Right lobe of liver (tissue), 6 donors: ENCODE measurements at places on chromosomes 5 and 9. TPM values are rescaled to one million over a fixed set of nuclear protein-coding genes. Genes with fewer than 3 reads are reported as not detected.
A peak's percentile ranks its signal among the peaks of the same experiment; 100 is the strongest.

GRCh38 chr5:1330847-1331831, 13.8 kb downstream of the CLPTM1L start:
- H3K27me3 ChIP-seq: no peaks in the 10 kb centered on the region
- DNase-seq: no peak
- peaks cover 3% of the 10 kb centered on the region for H3K4me1 ChIP-seq
- no peaks in the 10 kb centered on the region for H3K36me3 ChIP-seq

GRCh38 chr9:33619666-33620404, 95.8 kb downstream of the ANKRD18B start:
- no peak overlapping the region for H3K27ac ChIP-seq
- H3K4me3 ChIP-seq: no peak overlapping the region

DNA sequence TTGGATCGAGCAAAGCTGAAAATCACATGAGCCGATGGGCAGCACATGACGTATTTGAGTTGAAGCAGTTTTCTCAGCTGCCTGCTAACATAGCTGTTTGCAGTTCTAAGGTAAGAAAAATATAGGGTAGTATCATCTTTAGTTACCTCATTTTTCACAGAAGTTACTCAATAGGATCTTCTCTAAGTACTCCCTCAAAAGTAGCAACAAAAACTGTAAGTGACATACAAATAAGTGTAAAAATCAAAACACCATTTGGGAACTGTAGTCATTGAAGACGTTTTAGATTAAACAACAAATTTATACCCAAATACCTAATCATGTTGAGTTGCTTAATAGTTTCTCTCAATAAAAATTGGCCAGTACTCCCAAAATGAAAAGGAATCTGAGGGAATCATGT, 102.6 kb downstream of the ERCC6L2 start:
- H3K27ac ChIP-seq: no peak overlapping the region
- no peaks in the 10 kb centered on the region for H3K27me3 ChIP-seq
- no peaks in the 10 kb centered on the region for H3K36me3 ChIP-seq
- H3K4me3 ChIP-seq: no peak overlapping the region

DNA sequence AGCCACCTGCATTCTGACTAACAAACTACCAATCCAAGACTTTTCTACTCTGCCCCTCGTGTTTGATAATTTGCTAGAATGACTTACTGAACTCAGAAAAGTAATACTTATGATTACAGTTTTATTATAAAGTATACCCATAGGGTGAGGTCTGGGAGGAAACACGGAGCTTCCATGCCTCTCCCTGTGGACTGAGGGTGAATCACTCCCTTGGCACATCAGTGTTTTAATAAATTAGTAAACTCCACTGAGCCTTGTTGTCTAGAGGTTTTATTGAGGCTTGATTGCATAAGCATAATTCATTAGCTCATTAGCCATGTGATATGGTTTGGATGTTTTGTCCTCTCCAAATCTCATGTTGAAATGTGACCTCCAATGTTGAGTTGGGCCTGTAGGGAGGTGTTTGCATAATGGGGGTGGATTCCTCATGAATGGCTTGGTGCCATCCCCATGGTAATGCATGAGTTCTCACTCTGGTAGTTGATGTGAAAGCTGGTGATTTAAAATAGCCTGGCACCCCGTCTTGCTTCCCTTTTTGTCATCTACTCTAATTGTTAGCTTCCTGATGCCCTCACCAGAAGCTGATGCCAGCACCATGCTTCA, 233.6 kb upstream of the TRPC7 start:
- no peak overlapping the region for H3K27ac ChIP-seq
- H3K4me1 ChIP-seq: no peaks in the 10 kb centered on the region
- H3K4me3 ChIP-seq: no peak overlapping the region
- H3K36me3 ChIP-seq: no peaks in the 10 kb centered on the region

DNA sequence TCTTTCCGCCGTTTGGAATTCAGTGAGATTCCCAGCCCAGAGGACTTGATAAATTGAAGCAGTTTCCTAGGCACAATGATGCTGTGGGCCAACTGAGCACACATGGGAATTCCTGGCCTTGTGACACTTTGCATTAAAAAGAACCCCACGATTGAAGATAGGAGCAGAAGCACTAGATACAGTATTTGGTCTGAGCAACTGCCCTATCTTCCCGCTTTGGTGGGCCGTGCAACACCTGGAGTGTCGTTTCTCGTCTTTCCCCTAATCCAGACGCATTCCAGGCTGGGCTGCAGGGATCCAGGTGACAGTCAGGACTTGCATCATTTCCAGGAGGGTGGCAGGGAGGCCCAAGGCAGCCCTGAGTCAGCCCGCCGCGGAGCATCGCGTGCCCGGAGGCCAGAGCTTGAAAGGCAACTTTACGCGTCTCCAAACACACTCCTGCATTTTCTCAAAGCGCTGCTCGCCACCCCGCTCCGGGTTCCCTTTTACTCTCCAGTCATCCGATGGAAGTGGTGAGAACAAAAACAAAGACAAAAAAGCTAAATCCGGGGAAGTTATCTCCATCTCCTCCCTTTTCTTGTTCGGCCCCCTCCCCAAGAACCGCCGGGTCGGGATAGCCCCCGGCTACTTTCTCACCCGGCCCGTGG, 753 bp upstream of the STC2 start:
- H3K27me3 ChIP-seq: peaks cover 17% of the 10 kb centered on the region
- peak overlapping the region; percentile 39 for H3K4me3 ChIP-seq
- H3K36me3 ChIP-seq: no peaks in the 10 kb centered on the region
- no peaks in the 10 kb centered on the region for H3K4me1 ChIP-seq
- no peak for DNase-seq

DNA sequence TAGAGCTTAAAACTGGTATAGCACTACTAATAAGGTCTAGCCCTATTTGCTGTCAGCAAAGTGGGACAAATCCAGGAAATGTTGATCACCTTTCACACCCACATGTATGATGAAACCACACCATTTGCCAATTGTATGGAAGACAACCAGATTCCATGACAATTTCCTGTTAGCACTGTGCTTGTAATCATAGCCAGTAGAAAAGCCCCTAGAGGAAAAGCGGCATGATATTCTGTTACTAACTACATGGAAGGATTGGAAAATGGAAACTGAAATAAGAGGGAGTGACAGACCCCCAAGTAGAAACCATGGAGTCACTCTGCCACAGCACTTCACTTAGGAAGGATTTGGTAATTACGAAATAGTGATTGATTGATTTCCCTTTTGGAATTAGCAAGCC, 923 bp downstream of the SPATA6L start:
- H3K27ac ChIP-seq: peak overlapping the region; percentile 92
- H3K27me3 ChIP-seq: no peaks in the 10 kb centered on the region
- peaks cover 33% of the 10 kb centered on the region for H3K4me1 ChIP-seq
- no peak for DNase-seq

GRCh38 chr9:124353811-124354274, 61.4 kb downstream of the PSMB7 start:
- no peak for DNase-seq
- no peak overlapping the region for H3K27ac ChIP-seq
- peaks cover 48% of the 10 kb centered on the region for H3K36me3 ChIP-seq
- peaks cover 2% of the 10 kb centered on the region for H3K4me1 ChIP-seq
- H3K27me3 ChIP-seq: no peaks in the 10 kb centered on the region

GRCh38 chr5:109705596-109705995, 15.9 kb downstream of the MAN2A1 start:
- no peaks in the 10 kb centered on the region for H3K27me3 ChIP-seq
- DNase-seq: no peak
- no peaks in the 10 kb centered on the region for H3K36me3 ChIP-seq
- H3K4me1 ChIP-seq: peaks cover 34% of the 10 kb centered on the region
- H3K27ac ChIP-seq: no peak overlapping the region

DNA sequence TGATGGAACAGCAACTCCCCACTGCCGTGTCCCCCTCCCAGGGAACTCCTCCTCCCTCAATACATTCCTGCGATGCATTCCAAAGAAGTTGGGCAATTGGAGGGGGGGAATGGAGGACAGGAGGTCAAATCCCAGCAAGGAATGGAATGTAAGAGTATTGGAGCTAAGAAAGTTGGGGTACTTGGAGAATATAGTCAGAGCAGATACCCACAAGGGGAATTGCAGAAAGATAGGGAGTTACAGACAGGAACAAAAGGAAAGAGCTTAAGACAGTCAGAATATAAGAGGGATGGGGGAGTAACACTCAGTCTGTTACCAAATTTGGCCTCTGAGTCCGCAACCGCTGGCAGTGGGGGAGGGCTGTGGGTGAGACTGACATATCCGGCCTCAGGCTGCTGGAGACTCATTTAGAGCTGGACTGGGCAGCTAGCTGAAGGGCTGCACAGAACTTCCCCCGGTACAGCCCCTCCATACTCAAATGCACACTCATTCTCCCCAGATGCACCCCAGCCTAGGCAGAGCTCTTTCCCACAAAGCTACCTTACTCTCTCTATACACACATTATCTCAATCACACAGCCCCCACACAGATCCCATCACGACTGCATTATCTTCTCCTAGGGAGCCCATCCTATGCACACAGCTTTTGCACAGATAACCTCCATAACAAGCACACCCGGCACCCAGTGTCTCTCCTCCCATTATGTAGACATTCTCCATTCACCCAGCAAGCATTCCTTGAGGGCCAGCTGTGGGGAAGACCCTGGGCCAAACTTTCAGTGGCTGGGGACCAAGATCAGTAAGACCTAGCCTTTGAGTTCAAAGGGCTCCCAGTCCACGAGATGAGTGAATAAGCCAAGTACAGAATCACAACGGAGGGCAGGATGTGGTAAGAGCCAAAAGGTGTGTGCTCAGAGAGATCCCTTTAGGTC, 3.7 kb downstream of the TLN1 start:
- no peaks in the 10 kb centered on the region for H3K27me3 ChIP-seq
- peak overlapping the region; percentile 70 for H3K4me3 ChIP-seq
- peak; percentile 76 for DNase-seq
- H3K4me1 ChIP-seq: peaks cover 39% of the 10 kb centered on the region

GRCh38 chr5:61651195-61651594, 319.1 kb downstream of the ZSWIM6 start:
- no peak overlapping the region for H3K4me3 ChIP-seq
- no peaks in the 10 kb centered on the region for H3K36me3 ChIP-seq
- H3K4me1 ChIP-seq: peaks cover 12% of the 10 kb centered on the region
- no peak for DNase-seq
- no peaks in the 10 kb centered on the region for H3K27me3 ChIP-seq
- H3K27ac ChIP-seq: no peak overlapping the region

GRCh38 chr5:102922799-102923477, 167.8 kb downstream of the PAM start:
- no peak overlapping the region for H3K27ac ChIP-seq
- no peaks in the 10 kb centered on the region for H3K27me3 ChIP-seq
- no peaks in the 10 kb centered on the region for H3K36me3 ChIP-seq
- no peaks in the 10 kb centered on the region for H3K4me1 ChIP-seq
- DNase-seq: no peak

- DNase-seq: no peak
- H3K27me3 ChIP-seq: no peaks in the 10 kb centered on the region
- H3K27ac ChIP-seq: no peak overlapping the region
- H3K4me3 ChIP-seq: no peak overlapping the region
- no peaks in the 10 kb centered on the region for H3K4me1 ChIP-seq
These were observed 9.9 kb upstream of the ARL15 start for GRCh38 chr5:54320256-54320655.

GRCh38 chr5:36242534-36243485, 1.1 kb upstream of the NADK2 start:
- peak overlapping the region; percentile 98 for H3K27ac ChIP-seq
- H3K36me3 ChIP-seq: no peaks in the 10 kb centered on the region
- peak; percentile 67 for DNase-seq
- H3K4me3 ChIP-seq: peak overlapping the region; percentile 83
- H3K4me1 ChIP-seq: peaks cover 27% of the 10 kb centered on the region

GRCh38 chr5:32445831-32446614, 1.5 kb upstream of the ZFR start:
- no peak overlapping the region for H3K4me3 ChIP-seq
- no peaks in the 10 kb centered on the region for H3K36me3 ChIP-seq
- DNase-seq: no peak
- H3K27me3 ChIP-seq: no peaks in the 10 kb centered on the region
- no peak overlapping the region for H3K27ac ChIP-seq

GRCh38 chr5:58317808-58318207, 142.1 kb downstream of the PLK2 start:
- H3K27me3 ChIP-seq: no peaks in the 10 kb centered on the region
- no peak overlapping the region for H3K27ac ChIP-seq
- H3K4me1 ChIP-seq: no peaks in the 10 kb centered on the region
- no peaks in the 10 kb centered on the region for H3K36me3 ChIP-seq
- H3K4me3 ChIP-seq: no peak overlapping the region

GRCh38 chr9:2059274-2059929, 44.3 kb downstream of the SMARCA2 start:
- DNase-seq: no peak
- no peaks in the 10 kb centered on the region for H3K27me3 ChIP-seq
- no peak overlapping the region for H3K4me3 ChIP-seq
- no peak overlapping the region for H3K27ac ChIP-seq
- no peaks in the 10 kb centered on the region for H3K4me1 ChIP-seq

GRCh38 chr9:112493393-112494137, 6.9 kb downstream of the KIAA1958 start:
- no peak for DNase-seq
- H3K4me3 ChIP-seq: no peak overlapping the region
- H3K27ac ChIP-seq: no peak overlapping the region
- no peaks in the 10 kb centered on the region for H3K36me3 ChIP-seq
- H3K4me1 ChIP-seq: no peaks in the 10 kb centered on the region

- no peaks in the 10 kb centered on the region for H3K27me3 ChIP-seq
- H3K4me3 ChIP-seq: no peak overlapping the region
- peaks cover 5% of the 10 kb centered on the region for H3K4me1 ChIP-seq
- DNase-seq: no peak
- H3K27ac ChIP-seq: no peak overlapping the region
- no peaks in the 10 kb centered on the region for H3K36me3 ChIP-seq
These were observed 141.0 kb downstream of the GADD45G start for GRCh38 chr9:89745601-89746376.

- no peaks in the 10 kb centered on the region for H3K4me1 ChIP-seq
- no peak overlapping the region for H3K4me3 ChIP-seq
- H3K27me3 ChIP-seq: no peaks in the 10 kb centered on the region
- DNase-seq: no peak
- no peaks in the 10 kb centered on the region for H3K36me3 ChIP-seq
These were observed 322.7 kb downstream of the MSX2 start for GRCh38 chr5:175047048-175047447.

- no peak for DNase-seq
- no peaks in the 10 kb centered on the region for H3K4me1 ChIP-seq
- H3K36me3 ChIP-seq: peaks cover 28% of the 10 kb centered on the region
- H3K27ac ChIP-seq: peak overlapping the region; percentile 99
- H3K27me3 ChIP-seq: no peaks in the 10 kb centered on the region
These were observed 653 bp upstream of the HNRNPH1 start for GRCh38 chr5:179623906-179624741.

GRCh38 chr9:70613024-70613768, 198.7 kb upstream of the KLF9 start:
- no peak overlapping the region for H3K4me3 ChIP-seq
- no peaks in the 10 kb centered on the region for H3K27me3 ChIP-seq
- no peak overlapping the region for H3K27ac ChIP-seq
- H3K4me1 ChIP-seq: no peaks in the 10 kb centered on the region
- no peaks in the 10 kb centered on the region for H3K36me3 ChIP-seq
- DNase-seq: no peak

The TOR4A gene
- 4.9 TPM for total RNA-seq

The SUSD1 gene
- total RNA-seq: 6.2 TPM

The GZMA gene
- 2.0 TPM for total RNA-seq

The IL4 gene
- not detected for total RNA-seq

The C9 gene
- total RNA-seq: 1,197 TPM

The AK6 gene
- 22.9 TPM for total RNA-seq

The FAXDC2 gene
- total RNA-seq: 27.3 TPM

The GRAMD2B gene
- 26.4 TPM for total RNA-seq

The C1QTNF2 gene
- 0.11 TPM for total RNA-seq

The SH3GL2 gene
- total RNA-seq: not detected

The PCDHGB2 gene
- total RNA-seq: 1.6 TPM

The MEGF9 gene
- 47.3 TPM for total RNA-seq

The ARID3C gene
- total RNA-seq: 1.7 TPM

The FOXD4 gene
- not detected for total RNA-seq

The PRR7 gene
- total RNA-seq: 9.0 TPM

The HK3 gene
- 12.7 TPM for total RNA-seq

The CRAT gene
- total RNA-seq: 146 TPM

The S1PR3 gene
- total RNA-seq: 2.4 TPM

The RANBP17 gene
- 4.8 TPM for total RNA-seq

The HTR4 gene
- total RNA-seq: 0.23 TPM

The IQGAP2 gene
- 120 TPM for total RNA-seq
